ENCODE measurements at places on chromosomes 16 and 17.

- DNase-seq: no peak
Measured at GRCh38 chr16:80807906-80808305, 3.5 kb upstream of the CDYL2 start.

GRCh38 chr16:29834079-29834478 is 13.8 kb downstream of the MVP start:
- DNase-seq: no peak

DNA sequence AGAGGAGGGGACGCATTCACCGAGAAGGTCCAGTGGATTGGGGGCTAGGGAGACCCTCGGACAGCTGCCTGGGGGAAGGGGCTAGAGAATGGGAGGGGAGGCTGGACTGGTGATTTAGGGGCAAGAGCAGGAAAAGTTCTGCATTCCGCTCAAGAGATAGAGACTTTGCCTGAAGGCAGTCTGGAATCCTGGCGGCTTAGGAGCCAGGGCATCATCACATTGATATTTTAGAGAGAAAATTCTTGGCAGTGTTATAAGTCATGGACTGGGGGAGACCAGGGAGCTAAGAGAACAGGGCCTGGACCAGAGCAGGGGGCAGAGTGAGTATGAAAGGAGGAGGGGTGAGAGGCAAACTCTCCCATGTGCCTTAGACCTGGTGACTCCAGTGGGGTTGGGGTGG is 35.8 kb downstream of the MSI2 start:
- no peak for DNase-seq

DNA sequence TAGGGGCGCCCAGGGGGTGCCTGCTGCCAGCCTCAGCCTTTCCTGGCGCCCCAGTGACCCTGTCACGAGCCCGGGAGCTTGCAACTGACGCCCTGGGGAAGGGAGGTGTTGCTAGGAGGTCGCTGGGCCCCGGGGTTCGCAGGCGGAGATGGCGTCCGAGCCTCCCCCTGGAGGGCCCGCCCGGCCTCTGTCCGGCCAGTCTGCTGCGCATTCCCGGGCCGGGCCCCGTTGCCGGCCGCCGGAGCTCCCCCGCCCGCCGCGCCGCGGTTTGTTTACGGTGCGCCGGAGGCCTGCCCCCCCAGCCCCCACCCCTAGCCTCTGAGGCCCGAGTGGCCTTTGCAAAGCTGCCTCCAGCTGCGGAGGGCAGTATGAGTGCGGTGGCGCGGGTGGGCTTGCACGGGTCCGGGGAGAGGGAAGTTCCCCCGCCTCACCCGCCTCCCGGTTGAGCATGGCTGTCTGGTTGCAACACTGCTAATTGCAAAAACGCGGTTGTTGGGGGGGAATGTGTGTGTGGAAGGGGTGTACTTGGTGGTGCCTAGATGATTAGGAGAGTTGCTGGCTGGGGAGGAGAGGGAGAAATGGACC is 514 bp downstream of the THRA start:
- DNase-seq: peak; percentile 64

DNA sequence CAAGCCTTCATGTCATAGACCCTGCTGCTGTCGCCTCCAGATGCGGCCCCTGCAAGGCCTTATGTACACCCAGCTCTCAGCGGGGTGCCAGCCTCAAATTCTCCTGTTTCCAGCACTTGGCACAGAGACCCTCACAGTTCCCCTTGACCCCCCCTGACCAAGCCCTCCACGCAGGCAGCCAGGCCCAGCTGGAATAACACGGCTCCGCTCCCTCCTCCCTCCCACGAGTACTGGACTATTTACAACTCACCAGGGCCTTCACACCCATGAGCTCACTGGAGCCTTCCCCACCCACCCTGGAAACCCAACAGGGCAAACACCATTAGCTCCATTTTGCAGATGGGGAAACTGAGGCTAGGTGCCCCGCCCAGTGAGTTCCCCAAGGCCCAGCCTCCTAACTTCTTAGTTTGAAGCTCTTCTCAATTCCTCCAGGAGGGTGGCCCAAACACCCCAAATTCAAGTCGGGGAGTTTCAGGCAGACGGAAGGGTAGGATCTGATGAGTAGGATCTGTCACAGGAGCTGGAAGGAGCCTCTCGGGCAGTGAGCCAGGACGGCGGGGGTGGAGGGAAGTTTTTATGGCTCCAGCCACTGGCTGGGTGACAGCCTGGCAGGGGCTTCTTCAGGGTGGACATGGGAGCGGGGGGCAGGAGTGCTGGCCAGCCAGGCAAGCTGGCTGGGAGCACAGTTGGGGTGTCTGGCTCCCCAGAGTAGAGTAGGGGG is 17.5 kb upstream of the DLX4 start:
- no peak for DNase-seq

- peak; percentile 46 for DNase-seq
Measured at GRCh38 chr17:81036197-81036941, 1.4 kb downstream of the BAIAP2 start.

DNA sequence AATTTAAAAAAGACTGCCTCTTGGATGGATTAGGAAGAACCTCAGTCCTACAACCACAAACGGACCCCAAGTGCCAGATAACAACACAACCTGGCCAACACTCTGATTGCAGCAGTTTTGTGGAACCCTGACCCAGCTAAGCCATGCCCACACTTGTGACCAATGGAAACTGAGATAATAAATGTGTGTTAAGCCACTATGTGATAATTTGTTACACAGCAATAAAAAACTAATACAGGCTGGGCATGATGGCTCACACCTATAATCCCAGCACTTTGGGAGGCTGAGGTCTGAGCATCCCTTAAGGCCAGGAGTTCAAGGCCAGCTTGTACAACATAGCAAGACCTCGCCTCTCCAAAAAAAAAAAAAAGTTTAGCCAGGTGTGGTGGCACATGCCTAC is 127.5 kb downstream of the BRIP1 start:
- DNase-seq: no peak

- DNase-seq: no peak
Measured at GRCh38 chr16:11140867-11141266, 115.1 kb downstream of the SOCS1 start.

- DNase-seq: no peak
Measured at GRCh38 chr16:87829622-87829980, 39.7 kb downstream of the SLC7A5 start.

DNA sequence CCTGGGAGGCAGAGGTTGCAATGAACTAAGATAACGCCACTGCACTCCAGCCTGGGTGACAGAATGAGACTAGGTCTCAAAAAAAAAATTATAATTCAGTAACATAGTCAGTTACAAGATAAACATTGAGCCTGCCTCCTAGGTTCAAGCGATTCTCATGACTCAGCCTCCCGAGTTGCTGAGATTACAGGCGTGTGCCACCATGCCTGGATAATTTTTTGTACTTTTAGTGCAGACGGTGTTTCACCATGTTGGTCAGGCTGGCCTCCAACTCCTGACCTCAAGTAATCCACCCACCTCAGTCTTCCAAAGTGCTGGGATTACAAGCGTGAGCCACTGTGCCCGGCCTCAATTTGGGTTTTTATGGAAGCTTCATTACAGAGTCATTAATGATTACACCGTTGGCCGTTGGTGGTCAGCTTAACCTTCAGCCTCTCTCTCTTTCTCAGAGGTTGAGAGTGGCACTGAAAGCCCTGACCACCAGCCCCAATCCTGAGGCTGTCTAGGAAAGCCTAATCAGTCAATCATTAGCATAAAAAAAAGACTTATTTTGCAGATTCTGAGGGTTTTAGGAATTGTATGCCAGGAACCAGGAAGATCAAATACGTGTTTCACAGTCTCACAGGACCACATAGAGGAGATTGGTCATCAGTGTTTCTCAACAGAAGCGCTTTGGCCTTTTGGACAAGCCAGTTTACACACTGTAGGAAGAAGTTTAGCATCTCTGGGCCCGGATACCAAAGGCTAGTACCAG is 1.3 kb upstream of the LRRC37A3 start:
- peak; percentile 52 for DNase-seq

DNA sequence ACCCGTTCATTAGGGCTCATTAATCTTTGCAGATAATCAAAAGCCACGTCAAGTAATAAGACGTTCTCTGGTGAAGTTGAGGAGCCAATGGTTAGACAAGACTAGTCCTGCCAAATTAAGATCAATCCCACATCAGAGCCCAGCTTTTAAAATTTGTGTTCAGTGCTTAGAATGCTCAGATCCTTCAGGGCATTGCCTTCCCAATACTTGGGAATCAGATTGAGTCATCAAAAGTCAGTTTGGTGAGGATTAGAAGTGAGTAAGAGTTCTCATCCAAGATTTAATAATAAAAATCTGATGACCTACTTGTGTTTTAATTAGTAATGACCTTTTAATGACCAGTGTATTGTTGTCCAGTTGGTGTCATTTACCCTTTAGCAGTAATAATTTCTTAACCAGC is 19.8 kb downstream of the MAP2K4 start:
- DNase-seq: no peak

DNA sequence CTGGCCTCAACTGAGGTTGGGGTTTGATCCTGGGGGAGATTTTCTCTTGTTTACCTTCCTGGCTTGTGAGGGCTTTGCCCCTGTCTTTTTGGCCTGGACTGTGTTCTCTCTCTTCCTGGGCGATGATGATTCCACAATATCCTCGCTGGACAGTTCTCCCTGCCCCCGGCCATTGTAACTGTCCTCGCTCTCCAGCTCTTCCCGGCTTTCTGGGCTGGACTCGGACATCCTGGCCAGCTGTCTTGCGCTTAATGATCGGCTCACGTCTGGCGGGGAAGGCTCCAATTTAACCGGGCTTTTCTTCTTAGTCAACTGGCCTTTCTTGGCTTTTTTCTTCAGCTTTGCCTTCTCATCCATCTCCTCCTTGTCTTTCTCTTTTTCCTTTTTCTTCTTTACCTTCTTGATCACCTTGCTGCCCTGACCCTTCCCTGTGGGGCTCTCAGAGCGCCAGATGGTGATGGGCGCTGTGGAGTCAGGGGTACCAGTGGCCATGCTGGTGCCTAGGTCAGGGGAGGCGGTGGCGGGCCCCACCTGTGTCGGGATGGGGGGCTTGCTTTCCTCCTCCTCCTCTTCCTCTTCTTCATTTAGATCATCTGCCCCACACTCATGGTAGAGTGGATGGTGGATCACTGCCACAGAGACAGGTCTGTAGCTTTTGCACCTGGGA is 8.0 kb downstream of the PROCA1 start:
- no peak for DNase-seq

- no peak for DNase-seq
Measured at GRCh38 chr17:6061290-6061689, 8.9 kb upstream of the WSCD1 start.

GRCh38 chr17:74641224-74641957 is 17.9 kb upstream of the CD300E start:
- no peak for DNase-seq

DNA sequence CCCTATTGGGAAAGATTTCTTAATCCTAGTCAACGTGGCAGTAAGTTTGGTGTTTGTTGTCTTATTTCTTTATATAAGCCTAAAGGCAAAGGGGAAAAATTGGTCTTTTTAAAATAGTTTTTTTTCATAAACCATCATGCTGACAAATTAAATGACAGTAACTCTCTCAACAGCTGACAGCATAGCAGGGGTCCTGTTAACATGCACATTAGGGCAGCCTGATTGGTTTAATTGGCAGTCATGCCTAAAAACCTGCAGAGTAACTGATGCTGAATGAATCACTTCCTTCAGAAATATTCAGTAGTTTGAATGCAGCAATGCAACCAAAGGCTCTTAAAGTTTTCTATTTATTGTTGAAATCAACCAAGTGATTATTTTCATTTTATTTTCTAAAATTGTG is 85.4 kb downstream of the ITFG1 start:
- no peak for DNase-seq

DNA sequence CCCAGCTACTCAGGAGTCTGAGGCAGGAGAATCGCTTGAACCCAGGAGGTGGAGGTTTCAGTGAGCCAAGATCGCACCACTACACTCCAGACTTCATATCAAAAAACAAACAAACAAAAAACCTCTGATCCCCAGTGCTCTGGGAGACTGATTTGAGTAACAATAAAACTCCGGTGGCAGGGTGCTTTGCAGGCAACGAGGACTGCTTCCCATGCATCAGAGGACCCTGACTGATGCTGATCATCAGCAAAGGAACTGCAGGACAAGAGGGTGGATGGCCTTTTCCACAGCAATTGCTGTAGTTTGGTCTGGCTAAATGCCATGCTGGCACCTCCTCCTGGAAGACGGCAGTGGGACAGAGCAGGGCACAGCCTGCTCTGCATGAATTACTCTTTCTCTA is 6.4 kb upstream of the SLC39A11 start:
- DNase-seq: no peak

- DNase-seq: no peak
Measured at GRCh38 chr16:30785126-30786106, 1.6 kb downstream of the ZNF629 start.

GRCh38 chr17:19939993-19940721 is 37.5 kb downstream of the AKAP10 start:
- no peak for DNase-seq

GRCh38 chr16:185691-186090 is 5.4 kb downstream of the HBQ1 start:
- DNase-seq: no peak

DNA sequence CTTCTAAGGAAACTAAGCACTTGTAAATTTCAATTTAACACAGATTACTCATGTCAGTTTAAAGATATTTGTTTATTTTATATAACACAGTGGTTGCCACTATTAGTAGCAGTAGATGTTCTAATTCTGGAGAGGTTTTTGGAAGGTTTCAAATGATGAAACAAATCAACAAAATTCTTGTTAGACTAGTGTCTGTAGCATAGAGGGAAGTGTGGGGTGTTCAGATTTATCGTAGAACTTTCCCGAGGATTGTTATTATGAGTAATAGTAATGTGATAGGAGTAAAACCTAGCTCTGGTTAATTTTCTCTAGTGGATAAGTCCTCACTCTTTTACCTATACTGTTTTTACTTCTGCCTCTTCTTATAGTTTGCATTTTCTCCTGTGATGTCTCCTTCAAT is 6.3 kb downstream of the GAN start:
- DNase-seq: no peak

DNA sequence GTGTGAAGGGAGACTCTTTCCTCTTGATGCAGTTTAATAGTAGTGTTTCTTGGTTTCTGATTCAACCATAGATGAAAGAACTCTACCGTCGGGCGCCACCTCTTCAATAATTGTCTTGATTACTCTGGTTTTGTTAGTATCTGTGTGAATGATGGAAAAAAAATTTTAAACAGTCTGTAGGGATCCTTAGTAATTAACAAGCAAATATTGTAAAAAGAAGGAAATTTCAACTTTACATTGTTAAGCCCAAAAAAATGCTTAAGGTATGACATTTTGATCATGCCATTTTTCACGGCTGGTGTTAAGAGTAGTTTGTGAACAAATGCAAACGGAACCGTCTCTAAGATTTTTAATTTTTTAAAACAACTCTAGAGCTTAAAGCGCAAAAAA is 4.1 kb downstream of the KRT10 start:
- DNase-seq: no peak

- DNase-seq: no peak
Measured at GRCh38 chr16:22219389-22220068, 13.5 kb downstream of the EEF2K start.
